ENCODE measurements at places on chromosomes 1 and 21.

- no peak for DNase-seq
Measured at GRCh38 chr1:184075055-184076029, 23.8 kb downstream of the TSEN15 start.

GRCh38 chr1:54267815-54268761, 68.1 kb downstream of the MRPL37 start:
- no peak for DNase-seq

DNA sequence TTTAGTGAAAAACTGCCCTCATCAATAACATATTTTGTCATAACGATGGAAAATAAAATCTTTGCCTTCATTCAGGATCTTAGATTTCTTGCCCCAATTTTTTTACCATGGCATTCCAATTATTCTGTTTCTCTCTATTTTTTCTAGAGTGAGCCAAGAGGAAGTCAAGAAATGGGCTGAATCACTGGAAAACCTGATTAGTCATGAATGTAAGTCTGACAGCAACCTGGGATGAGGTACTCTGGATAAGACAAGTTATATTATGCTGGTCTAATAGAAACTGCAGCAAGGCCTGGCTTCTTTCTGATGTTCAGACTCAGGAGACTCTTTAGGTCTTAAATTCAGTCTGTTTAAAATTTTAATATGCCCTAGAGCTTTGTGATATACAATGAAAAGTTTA, 3.5 kb downstream of the RGS4 start:
- no peak for DNase-seq

- DNase-seq, result no peak
Measured at GRCh38 chr1:992362-992761, 7.5 kb downstream of the HES4 start.
